DMS79 treated with DMSO at 0.1 percent for 48 hours (cell line): ENCODE measurements at places on chromosomes 7 and 10.

- DNase-seq, result no peak
Observed at GRCh38 chr7:2445047-2445446, 31.2 kb downstream of the GRIFIN start.

- DNase-seq, result no peak
Observed at GRCh38 chr10:17805330-17805729, 3.8 kb upstream of the MRC1 start.

DNA sequence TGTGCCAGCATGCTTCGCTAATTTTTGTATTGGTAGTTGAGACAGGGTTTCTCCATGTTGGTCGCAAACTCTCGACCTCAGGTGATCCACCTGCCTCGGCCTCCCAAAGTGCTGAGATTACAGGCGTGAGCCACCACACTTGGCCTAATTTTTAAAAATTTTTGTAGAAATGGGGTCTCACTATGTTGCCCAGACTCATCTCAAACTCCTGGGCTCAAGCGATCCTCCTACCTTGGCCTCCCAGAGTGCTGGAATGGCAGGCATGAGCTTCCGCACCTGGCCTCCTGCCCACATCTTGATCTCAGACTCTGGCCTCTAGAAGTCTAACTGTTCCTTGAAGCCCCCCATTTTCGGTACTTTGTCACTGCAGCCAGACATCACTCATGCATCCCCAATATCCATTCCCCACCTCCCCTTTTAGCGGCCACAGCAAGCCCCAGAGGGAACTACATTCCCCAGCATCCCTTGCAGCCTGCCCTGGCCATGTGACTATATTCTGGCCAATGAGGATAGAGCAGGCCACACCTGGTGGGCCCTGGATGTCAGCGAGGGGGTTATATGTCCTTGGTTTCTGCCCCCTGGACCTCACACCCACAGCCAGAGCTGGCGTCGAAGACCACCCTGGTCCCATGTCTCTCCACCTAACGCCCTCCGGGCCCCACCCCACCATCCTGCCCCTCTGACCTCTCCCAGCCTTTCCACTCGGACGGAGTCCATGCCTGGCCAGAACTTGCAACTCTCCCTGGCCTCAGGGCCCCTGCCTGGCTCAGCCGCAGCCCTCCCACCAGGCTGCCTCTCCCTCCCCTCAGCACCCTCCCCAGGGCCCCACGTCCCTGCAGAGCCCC, 33.8 kb downstream of the MICALL2 start:
- DNase-seq, result no peak

DNA sequence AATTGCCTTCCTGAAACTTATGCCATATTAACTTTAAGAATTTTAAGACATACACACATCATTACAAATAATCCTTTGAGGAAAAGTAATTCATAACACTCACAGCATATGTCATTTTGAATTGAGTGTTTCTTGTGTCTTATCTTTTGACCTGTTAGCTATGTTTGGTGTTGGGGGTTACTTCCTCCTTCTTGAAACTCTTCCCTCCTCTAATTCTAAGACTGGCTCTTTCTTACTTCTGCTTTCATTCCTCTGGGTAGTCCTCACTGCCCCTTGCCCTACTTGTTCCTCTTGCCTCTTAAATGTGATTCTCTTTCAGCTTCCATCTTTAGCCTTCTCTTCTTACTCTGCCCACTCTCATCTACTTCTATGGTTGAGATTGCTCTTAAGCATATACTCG, 28.3 kb upstream of the PIP4K2A start:
- no peak for DNase-seq

GRCh38 chr7:72099784-72100183, 312.4 kb downstream of the CALN1 start:
- no peak for DNase-seq

GRCh38 chr7:104791080-104791479, 222.9 kb upstream of the KMT2E start:
- no peak for DNase-seq

DNA sequence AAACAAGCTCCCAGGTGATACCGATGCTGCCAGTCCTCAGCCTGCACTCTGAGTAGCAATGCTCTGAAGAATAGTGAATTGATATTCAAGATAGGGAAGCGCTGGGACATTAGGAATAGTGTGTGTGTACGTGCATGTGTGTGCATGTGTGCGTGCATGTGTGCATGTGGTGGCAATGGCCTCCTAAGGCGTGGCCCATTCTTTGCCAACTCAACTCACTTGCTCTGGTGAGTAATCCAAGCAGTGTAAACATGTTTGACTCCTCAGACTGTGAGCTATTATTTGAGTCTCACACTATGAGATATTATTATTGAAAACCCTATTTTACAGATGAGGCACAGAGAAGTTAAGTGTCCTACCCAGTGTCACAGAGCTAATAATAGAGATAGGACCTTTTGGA, 186.6 kb downstream of the RAB11FIP2 start:
- no peak for DNase-seq

DNA sequence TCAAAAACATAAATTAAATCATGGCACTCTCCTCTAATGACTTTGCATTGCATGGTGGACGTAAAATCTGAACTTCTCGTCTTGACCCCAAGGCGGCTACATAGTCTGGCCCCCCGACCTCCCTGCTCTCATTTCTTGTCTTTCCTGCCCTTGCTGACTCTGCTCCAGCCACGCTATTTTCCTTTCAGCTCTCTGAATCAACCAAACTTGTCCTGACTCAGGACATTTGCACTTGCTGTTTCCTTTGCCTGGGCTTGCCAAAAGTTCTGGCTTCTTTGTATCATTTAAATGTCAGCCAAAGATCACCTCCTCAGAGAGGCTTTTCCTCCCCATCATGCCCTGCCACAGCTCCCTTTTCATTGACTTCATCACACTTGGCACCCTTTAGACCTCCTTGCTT, 107.7 kb upstream of the NFE2L3 start:
- DNase-seq, result no peak

- no peak for DNase-seq
Observed at GRCh38 chr10:29239569-29240472, 49.0 kb upstream of the LYZL1 start.

DNA sequence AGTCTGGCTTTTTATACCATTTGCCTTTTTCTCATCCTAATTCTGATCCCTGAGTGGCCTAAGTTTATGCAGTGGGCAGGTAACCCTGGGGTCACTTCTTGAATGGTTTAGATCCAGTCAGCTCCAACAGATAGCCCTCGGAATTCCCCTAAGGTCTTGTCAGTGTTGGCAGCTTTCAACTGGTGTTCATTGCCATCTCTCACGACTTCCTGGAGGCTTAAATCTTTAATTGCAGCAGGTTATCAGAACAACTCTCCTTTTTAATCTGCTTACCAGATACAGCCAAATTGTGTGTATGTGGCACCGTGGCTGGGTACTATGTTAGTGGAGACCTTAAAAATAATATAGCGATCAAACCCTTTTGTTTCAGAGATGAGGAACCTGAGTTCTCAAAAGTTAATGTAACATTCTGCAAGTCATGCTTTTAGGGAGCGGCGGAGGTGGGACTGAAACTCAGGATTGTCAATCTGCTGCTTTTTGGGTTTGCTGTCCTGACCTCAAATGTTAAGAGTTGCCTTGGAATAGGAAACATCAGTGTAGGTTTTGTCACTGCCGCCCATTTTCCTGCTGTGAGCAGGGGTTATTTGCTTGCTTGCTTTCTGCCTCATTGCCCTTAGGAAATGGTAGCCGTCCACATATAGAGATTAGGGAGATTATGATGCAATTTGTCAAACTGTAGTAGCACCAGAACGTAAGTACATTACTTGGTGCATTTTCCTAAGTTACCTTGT, 818 bp downstream of the DLD start:
- no peak for DNase-seq
